ENCODE measurements at places on chromosomes 3 and 15. TPM values are rescaled to one million over a fixed set of nuclear protein-coding genes. Genes with fewer than 3 reads are reported as not detected.

DNA sequence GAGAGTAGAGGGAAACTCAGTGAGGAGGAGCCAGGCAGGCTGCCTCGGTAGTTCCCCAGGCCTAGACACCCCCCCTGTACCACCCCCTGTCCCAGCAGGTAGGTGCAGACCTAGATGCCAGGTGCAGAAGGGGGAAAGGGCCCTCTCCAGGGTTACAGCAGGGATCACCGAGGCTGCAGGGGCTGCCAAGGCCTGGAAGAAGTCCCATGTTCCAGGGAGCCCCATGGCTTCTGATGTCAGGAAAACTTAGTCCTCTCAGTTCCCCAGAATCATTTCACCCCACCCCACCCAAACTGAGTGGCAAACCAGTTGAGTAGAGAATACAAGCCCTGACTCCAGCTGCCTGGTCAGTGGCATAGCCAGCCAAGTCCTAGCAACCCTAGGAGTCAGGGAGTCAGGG lies 7.4 kb upstream of the SEMA3B start:
- DNase-seq, result no peak
- H3K27ac ChIP-seq, result peak overlapping the region; percentile 98
- H3K27me3 ChIP-seq, result no peaks in the 10 kb centered on the region
- H3K4me1 ChIP-seq, result peaks cover 79% of the 10 kb centered on the region
- H3K4me3 ChIP-seq, result no peak overlapping the region
- H3K36me3 ChIP-seq, result no peaks in the 10 kb centered on the region

DNA sequence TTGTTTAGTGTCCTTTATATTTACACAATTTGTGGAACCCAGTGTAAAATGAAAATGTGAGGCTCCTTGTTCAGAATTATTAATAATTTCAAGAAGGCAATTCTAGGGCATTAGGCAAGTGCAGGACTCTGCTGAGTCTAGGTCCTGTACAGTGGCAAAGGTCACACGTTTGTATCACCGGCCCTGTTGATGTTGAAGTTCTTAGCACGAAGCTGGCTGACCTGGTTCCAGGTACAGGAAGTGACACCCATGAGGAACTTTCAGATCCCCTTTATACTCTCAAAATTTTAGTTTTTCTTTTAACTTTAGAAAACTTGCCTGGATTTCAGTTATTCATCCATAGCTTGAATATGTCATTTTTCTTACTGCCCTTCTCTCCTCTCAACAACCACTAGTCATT lies 349.4 kb downstream of the CNTN6 start:
- no peak for DNase-seq
- no peaks in the 10 kb centered on the region for H3K36me3 ChIP-seq
- no peaks in the 10 kb centered on the region for H3K27me3 ChIP-seq

DNA sequence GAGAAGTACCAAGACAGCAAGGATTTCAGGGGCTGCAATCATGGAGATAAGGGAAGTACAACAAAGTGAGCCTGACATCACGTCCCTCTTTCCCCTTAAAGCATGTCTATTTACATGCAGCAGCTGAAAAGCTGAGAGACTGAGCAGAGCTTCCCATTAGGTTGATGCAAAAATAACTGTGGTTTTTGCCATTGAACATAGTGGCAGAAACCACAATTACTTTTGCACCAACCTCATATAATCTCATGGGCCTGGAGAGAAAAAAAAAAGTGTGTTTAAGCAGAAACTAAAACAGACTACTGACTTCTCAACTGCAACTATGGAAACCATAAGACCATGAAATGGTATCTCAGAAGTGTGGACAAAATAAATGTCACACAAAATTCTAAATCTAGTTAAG lies 48.3 kb downstream of the CCDC12 start:
- no peak overlapping the region for H3K4me3 ChIP-seq
- peaks cover 90% of the 10 kb centered on the region for H3K4me1 ChIP-seq
- peaks cover 31% of the 10 kb centered on the region for H3K36me3 ChIP-seq
- DNase-seq, result no peak
- no peaks in the 10 kb centered on the region for H3K27me3 ChIP-seq

DNA sequence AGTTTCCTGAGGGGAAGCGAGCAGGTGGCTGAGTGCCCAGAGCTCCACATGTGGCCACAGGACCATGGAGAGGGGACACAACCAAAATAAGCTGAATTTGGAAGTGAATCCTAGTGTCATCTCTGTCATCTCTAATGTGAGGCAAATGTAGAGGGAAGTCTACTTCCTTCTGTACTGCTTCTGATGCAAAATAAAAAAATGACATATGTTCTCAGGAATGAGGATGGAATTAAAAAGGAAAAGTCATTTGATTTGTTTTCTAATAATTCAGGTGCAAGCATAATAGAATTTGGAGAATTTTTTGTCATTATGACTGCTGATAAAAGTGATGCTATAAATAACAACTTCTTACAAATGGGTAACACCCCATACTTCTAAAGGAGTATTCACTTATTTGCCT lies 59.5 kb upstream of the POU1F1 start:
- H3K27ac ChIP-seq, result no peak overlapping the region
- no peak overlapping the region for H3K4me3 ChIP-seq
- no peak for DNase-seq
- H3K36me3 ChIP-seq, result no peaks in the 10 kb centered on the region

DNA sequence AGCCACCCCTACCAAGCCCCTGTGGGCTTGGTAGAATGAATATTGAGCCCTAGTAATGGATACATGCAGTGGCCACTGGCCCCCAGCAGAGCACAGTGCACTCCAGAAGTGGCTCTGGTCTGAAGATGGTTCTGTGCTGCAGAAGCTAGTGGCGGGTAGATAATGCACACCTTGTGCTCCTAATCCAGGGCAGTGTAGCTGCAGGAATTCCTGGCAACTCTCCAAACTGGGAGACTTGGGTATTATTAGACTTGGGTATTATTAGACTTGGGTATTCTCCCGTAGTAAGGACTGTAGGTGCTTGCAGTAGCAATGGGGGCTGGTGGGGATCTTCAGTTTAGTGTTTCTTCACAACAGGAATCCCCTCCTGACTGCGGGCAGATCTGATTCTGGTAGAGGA lies 34.7 kb downstream of the NUSAP1 start:
- peaks cover 27% of the 10 kb centered on the region for H3K36me3 ChIP-seq
- H3K4me3 ChIP-seq, result no peak overlapping the region
- no peaks in the 10 kb centered on the region for H3K4me1 ChIP-seq
- H3K27me3 ChIP-seq, result no peaks in the 10 kb centered on the region
- no peak overlapping the region for H3K27ac ChIP-seq

GRCh38 chr3:335240-335639 lies 138.7 kb downstream of the CHL1 start:
- H3K27me3 ChIP-seq, result no peaks in the 10 kb centered on the region
- H3K27ac ChIP-seq, result no peak overlapping the region
- H3K4me3 ChIP-seq, result no peak overlapping the region
- no peaks in the 10 kb centered on the region for H3K4me1 ChIP-seq
- no peaks in the 10 kb centered on the region for H3K36me3 ChIP-seq
- DNase-seq, result no peak

DNA sequence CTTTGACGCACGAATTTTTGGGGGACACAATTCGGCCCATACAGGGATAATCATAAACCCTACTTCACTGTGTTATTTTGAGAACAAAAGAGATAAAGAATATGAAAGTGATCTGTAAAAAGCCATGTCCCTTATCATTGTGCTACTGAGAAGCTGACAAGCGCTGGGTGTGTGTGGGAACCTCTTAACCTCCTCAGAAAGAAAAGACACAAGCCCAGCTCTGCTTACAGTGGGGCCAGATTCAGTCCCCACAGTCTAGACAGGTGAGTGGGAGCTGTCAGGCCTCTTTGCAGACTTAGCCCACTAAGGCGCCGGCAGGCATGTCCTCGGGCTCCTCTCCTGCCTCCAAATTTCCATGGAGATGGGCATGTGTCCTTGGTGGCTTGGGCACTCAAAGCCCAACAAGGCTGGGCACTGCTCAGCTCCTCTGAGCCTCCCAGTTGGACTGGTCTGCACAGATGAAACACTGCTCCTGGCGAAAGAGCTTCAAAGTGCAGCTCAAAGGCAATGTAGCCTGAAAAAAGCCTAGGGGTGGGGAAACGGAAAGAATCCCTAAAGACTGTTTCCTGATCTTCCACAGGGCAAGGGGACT lies 64.4 kb upstream of the ETV5 start:
- no peaks in the 10 kb centered on the region for H3K4me1 ChIP-seq
- H3K27me3 ChIP-seq, result no peaks in the 10 kb centered on the region
- no peak for DNase-seq
- H3K27ac ChIP-seq, result no peak overlapping the region

GRCh38 chr3:68648494-68648893 lies 283.9 kb downstream of the TAFA4 start:
- no peak overlapping the region for H3K4me3 ChIP-seq
- no peaks in the 10 kb centered on the region for H3K36me3 ChIP-seq
- H3K4me1 ChIP-seq, result no peaks in the 10 kb centered on the region
- H3K27me3 ChIP-seq, result no peaks in the 10 kb centered on the region
- no peak for DNase-seq

- no peaks in the 10 kb centered on the region for H3K27me3 ChIP-seq
- no peak overlapping the region for H3K4me3 ChIP-seq
- no peak overlapping the region for H3K27ac ChIP-seq
- H3K4me1 ChIP-seq, result no peaks in the 10 kb centered on the region
- H3K36me3 ChIP-seq, result no peaks in the 10 kb centered on the region
These were observed 192.5 kb downstream of the RSL24D1 start for GRCh38 chr15:55003965-55004873.

Gene ASB7
- total RNA-seq, result 10.8 TPM

Gene KIAA1143
- total RNA-seq, result 20.4 TPM

Gene ABTB1
- 56.1 TPM for total RNA-seq

DNA sequence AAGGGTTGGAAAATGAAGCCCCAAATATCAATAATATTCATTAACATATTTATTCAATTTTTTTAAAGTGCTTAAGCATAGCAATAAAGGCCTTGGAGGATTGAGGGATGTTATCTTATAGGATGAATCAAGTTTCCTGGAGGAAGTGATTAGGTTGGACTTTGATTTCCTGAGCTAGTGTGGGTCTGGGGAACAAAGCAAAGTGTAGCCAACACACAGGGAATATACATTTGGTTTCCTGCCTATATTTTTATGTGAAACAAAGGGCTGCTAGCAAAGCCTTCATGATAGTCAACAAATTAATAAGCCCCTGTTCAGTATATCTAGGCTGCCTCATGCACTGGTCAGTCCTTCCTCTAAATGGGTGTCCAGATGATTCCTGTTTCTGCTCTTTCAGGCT lies 261.1 kb upstream of the IL12A start:
- no peaks in the 10 kb centered on the region for H3K27me3 ChIP-seq
- H3K4me1 ChIP-seq, result peaks cover 6% of the 10 kb centered on the region
- no peak for DNase-seq
- H3K27ac ChIP-seq, result no peak overlapping the region

GRCh38 chr3:124780356-124780755 lies 50.1 kb downstream of the UMPS start:
- no peaks in the 10 kb centered on the region for H3K36me3 ChIP-seq
- no peak for DNase-seq
- no peaks in the 10 kb centered on the region for H3K27me3 ChIP-seq
- H3K4me1 ChIP-seq, result peaks cover 16% of the 10 kb centered on the region
- H3K4me3 ChIP-seq, result no peak overlapping the region

Gene NLGN1
- 3.1 TPM for total RNA-seq

Gene CADM2
- 0.16 TPM for total RNA-seq

DNA sequence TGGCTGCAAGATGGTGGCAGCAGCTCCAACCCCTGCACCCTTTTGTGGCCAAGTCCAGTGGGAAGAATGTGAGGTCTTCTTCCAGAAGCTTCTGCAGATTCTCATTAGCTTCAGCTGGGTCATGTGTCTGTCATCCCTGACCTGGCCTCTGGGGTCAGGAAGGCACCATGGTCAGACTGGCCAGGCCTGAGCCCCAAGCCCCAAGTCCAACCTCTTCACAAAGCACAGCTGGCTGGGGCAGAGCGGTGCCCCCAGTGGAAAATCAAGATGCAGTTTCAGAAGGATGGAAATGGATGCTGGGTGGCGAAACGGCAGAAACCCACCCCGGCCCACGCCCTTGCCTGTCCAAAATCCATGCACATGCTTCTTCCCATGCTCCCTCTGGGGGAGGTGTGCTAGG lies 15.9 kb upstream of the GATA2 start:
- no peaks in the 10 kb centered on the region for H3K4me1 ChIP-seq
- no peak for DNase-seq
- H3K36me3 ChIP-seq, result no peaks in the 10 kb centered on the region
- peaks cover 7% of the 10 kb centered on the region for H3K27me3 ChIP-seq
- no peak overlapping the region for H3K4me3 ChIP-seq
- H3K27ac ChIP-seq, result no peak overlapping the region

Gene C3orf80
- 1.9 TPM for total RNA-seq

DNA sequence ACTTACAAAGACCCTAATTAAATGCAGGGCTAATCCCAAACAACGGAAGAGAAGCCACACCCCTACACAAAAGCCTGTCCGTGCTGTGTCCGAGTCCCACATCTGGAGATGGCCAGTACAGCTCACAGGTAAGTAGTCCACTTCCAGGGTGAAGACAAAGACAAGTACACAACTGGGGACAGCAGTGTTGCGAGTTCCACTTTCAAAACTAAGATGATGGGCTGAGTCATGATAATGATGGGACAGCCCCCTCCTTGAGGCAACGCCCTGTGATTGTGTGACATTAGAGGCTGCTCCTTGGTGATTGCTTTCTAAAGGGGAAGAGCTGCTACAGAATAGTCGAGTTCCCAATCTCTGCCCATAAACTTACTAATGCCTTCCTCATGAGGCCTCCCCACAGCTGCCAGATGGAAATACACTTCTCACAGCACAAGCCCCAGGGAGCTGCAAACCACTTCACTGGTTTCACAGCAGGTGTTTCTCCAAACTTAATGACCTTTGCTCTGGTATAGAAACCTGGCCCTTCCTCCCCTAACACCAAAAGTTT lies 27.6 kb downstream of the RFT1 start:
- no peaks in the 10 kb centered on the region for H3K27me3 ChIP-seq
- H3K4me3 ChIP-seq, result no peak overlapping the region
- H3K36me3 ChIP-seq, result peaks cover 85% of the 10 kb centered on the region
- H3K4me1 ChIP-seq, result peaks cover 17% of the 10 kb centered on the region
- H3K27ac ChIP-seq, result peak overlapping the region; percentile 61

DNA sequence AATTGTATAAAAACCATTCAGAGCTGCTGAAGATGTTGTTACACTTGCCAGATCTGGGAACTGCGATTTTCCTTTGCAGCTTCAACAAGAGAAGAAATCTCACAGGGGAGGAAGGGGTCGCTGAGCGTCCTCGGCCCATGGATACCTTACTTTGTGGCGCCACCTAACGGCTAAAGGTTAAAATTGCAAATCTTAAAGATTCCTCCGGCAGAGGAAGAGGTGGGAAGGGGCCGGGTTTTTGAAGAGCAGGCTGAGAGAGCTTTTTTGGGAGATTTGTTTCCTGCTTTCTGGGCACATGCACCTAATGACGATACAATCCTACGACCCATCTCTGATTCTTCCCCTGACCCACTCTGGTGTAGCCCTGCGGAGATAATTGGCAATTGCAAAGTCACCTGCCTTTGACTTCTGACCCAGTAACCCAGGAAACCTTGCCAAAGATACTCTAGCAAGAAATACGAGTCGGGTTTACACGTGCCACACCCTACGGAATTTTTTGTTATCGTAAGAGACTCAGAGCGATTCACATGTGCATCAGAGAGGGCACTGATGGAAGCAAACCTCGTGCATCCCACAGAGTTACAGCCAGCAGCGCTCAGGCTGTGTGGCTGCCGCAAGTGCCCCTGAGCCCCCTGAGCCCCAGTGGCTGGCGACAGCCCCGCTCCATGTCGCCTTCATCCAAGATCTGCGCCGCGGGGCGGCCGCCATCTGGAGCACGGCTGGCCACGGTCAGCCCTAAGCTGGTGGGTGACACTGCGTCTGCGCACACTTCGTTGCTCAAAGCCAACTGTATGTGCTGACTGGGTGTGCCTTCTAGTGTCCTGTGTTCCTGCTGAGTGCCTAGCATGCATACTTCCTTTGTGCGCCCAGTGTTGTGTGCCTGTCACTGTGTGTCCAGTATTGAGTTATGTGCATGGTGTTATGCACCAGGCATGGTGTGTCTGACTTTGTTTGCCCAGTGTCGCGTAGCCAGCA lies 55.2 kb upstream of the CHRNA7 start:
- no peaks in the 10 kb centered on the region for H3K36me3 ChIP-seq
- no peak for DNase-seq
- no peak overlapping the region for H3K4me3 ChIP-seq
- H3K4me1 ChIP-seq, result peaks cover 4% of the 10 kb centered on the region
- no peak overlapping the region for H3K27ac ChIP-seq
